Epithelial cell of proximal tubule (primary cell): ENCODE measurements at places on chromosomes 6 and 20. TPM values are rescaled to one million over a fixed set of nuclear protein-coding genes. Genes with fewer than 3 reads are reported as not detected.

DNA sequence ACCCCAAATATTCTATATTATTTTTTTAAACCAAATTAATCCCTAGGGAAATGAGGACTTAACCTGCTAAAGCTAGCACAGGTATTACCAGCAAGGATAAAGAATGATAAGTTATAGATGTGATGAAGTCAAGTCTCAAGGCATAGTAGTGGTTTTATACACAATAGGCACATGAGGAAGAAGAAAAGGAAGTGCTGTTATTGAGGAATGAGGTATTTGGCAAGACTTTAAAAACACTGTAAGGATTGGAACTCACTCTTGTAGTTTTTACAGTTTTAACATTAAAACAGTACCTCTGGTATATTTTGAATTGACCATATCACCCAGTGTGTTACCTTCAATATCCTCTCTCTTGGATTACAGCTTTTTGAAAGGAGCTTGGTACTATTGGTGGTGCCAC is 54.6 kb downstream of the PHF3 start:
- DNase-seq: no peak

GRCh38 chr6:81562169-81562568 is 190.3 kb downstream of the TENT5A start:
- DNase-seq: no peak

- DNase-seq: no peak
Measured at GRCh38 chr20:43682446-43682845, 15.5 kb downstream of the MYBL2 start.

DNA sequence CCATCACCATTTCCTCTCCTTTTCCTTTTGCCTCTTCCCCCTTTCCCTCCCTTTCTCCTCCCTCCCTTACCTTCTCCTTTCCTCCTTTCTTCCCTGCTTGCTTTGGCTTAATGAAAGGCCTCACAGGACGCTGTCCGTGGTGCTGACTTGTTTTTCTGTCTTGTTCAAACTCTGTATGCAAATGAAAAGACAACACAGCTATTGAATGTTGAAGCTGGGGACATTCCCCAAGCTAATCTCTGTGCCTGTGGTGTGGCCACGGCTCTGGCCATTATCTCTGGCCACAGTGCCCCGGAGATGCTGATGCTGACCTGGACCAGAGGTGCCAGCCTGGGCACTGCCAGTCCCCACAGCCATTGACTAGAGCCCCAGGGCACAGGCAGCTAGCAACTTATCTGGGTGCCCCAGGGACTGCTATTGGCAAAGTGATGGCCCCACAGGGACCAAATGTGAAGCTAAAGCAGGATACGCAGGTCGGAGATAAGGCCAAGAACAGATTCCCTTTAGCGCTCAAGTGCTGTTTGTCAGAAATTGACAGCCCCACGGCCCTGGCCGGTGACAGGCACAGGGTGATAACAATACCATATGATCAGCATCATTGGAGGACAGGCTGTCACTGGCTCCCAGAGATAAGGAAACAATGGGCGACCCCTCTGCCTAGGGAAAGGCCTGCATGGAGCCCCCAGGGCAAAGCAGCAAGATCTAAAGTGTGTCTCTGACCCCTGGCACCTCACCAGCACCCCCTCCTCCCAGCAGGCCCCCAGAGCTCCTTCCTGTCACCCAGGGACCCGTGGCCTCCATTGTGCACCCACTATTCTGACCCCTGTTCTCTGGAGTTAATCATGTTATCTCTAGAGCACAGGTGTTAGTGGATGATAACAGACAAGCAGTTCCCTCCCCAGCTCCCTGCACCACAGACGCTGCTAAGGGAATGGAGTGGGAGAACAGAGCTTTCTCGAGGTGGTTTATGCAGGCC is 31.6 kb upstream of the SLC32A1 start:
- no peak for DNase-seq

DNA sequence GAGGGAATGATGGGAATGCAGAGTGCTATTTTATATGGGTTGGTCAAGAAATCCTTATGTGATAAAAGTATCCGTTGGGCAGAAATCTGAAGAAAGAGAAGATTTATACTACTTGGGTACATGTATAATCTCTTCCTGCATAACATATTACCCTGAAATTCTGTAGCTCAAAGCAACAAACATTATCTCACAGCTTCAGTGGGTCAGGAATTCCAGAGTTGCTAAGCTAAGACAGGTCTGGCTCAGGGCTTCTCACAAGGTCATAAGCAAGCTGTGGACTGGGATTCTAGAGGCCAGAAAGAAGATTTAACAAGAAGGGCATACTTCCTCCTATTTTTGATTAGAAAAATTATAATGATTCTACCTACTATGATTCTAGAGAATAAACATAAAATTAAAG is 172.5 kb upstream of the THEMIS start:
- no peak for DNase-seq

DNA sequence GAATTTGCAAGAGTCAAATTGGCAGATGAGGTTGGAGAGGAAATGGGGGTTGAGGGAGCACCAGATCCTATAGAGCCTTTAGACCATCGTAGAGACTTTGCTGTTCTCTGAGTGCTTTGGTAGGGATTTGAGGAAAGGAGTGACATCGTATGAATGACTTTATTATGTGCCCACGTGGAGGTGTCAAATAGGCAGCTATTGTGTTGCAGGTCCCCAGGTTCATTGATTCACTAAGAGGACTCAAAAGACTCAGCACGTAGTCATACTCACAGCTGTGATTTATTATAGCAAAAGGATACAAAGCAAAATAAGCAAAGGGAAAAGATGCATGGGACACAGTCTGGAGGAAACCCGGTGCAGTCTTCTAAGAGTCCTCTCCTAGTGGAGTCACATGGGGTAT is 2.2 kb downstream of the MTRES1 start:
- no peak for DNase-seq

GRCh38 chr6:147986846-147987245 is 355.8 kb upstream of the SASH1 start:
- no peak for DNase-seq

DNA sequence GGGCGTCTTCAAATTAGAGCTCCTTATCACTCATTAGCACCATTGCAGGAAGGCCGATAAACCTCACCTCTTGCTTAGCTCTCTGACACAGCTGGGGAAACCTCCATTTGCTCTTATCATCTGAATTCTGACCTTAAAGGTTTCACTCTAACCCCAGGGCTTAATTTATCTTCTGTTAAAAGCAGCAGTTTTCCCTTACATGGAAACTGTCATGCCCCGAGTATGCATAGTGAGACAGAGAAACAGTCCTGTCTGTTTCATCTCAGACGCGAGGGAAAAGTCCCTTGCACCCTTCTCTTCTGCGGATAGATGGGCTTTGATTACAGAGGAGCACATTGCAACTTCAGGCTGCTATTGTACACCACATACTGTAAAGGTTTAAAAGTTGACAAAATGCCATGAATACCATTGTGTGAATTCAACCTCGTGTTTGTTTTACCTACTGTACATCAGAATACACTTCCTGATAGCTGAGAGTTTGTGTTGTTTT is 191.5 kb upstream of the BMP2 start:
- DNase-seq: no peak

DNA sequence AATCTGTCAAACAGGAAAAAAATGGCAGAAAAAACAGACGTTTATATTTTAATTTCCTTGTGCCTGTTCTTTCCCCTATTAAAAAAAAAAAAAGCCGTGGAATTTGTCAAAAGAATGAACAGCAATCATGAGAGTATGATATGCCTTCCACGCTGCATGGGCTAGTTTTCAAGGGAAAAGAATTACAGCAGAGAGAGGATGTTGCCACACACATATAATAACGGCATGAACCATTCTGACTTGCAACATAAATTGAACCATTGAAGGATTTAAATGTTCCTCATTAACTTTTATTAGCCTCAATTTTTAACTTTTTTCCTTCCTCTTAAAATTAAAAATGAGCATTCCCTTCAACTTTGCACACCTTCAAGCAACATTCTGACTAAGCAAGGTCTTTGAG is 301.8 kb downstream of the FOXC1 start:
- no peak for DNase-seq

- DNase-seq: no peak
Measured at GRCh38 chr6:121201105-121201504, 133.2 kb downstream of the TBC1D32 start.

- DNase-seq: no peak
Measured at GRCh38 chr20:1362484-1362883, 30.4 kb downstream of the FKBP1A start.

MYCT1 gene
- not detected in 2 replicates for total RNA-seq

CGA gene
- not detected in 2 replicates for total RNA-seq
